Heart right ventricle (tissue), 16 donors: ENCODE measurements at places on chromosomes 2 and 18. TPM values are rescaled to one million over a fixed set of nuclear protein-coding genes. Genes with fewer than 3 reads are reported as not detected.
A peak's percentile ranks its signal among the peaks of the same experiment; 100 is the strongest.

DNA sequence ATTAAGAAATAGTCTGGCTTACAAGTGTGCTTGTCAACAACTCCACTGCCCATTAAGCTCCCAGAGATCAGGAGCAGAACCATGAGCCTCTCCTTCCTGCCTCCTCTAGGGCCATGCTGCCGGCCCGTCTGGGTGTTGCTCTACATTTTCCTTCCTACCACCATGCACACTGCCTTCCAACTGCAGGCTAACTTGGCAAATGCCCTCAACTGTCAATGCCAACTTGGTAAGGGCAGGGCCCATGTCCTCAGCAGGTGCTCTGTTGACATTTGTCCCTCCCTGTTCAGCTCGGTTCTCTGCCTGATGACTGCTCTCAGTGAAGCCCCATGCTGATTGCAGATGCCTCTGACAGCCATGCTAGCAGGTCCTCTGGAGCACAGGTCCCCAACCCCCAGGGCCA is 345.2 kb downstream of the ALK start:
- DNase-seq, result no peak

- no peak for DNase-seq
Measured at GRCh38 chr2:240258685-240259084, 118.2 kb upstream of the OTOS start.

DNA sequence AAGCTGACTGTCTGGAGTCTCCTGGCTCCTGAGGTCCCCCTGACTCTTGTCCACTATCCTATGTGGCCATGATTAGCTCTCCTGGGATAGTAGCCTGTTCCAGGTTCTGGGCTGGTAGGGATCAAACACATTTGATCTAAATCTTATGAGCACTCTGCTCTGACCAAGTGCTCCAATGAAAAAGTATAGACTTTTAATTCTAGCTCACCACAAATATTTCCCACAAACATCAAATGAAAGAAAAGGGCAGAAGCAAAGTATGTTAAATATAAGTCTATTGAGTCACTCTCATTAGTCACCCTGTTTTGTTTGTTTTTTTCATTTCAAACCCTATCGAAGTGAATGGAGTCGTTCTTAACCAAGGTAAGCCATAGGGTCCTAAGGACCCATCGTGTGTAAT is 39.7 kb upstream of the NEDD4L start:
- DNase-seq, result no peak

DNA sequence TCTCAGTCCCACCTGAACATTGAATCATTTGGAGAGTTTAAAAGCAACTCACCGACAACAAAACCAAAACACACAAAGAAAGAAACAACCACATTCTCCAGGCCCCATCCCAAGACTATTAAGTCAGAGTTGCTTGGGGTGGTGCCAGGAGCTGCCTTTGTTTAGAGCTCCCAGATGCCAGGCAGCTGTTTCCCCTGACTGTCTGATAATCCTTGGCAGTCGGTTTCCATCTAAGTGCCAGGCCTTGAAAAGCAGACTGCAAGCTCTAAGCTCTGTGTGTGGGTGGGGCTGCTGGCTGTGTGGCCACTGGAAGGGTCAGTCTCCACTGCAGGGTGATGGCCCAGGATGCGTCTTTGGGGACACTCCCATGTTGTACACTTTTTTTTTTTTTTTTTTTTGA is 255.3 kb upstream of the AGAP1 start:
- DNase-seq, result peak; percentile 55

DNA sequence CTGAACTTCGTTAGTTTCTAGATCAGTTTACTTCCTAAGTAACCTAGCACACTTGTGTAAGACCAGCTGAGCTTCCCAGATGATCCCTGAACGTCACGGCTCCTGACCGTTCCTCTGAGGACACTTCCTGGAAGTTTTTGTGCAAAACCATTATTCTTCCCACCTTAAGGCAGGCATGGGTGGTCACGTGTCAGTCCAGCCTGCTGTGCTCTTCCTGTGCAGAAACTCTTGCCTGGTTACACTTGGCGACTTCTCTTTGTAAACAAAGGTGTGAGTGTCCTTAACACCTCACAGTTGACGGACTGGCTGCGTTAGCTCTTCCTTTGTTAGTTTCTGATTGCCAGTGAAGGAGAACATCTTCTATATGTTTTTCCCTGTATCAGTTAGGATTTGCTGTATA is 118.3 kb downstream of the SH3RF3 start:
- DNase-seq, result no peak

GRCh38 chr2:173759959-173760358 is 205.2 kb downstream of the SP3 start:
- no peak for DNase-seq

GRCh38 chr18:703213-703967 is 9.0 kb downstream of the ENOSF1 start:
- DNase-seq, result no peak

- DNase-seq, result peak; percentile 37
Measured at GRCh38 chr18:62566199-62566598, 43.4 kb downstream of the ZCCHC2 start.

DNA sequence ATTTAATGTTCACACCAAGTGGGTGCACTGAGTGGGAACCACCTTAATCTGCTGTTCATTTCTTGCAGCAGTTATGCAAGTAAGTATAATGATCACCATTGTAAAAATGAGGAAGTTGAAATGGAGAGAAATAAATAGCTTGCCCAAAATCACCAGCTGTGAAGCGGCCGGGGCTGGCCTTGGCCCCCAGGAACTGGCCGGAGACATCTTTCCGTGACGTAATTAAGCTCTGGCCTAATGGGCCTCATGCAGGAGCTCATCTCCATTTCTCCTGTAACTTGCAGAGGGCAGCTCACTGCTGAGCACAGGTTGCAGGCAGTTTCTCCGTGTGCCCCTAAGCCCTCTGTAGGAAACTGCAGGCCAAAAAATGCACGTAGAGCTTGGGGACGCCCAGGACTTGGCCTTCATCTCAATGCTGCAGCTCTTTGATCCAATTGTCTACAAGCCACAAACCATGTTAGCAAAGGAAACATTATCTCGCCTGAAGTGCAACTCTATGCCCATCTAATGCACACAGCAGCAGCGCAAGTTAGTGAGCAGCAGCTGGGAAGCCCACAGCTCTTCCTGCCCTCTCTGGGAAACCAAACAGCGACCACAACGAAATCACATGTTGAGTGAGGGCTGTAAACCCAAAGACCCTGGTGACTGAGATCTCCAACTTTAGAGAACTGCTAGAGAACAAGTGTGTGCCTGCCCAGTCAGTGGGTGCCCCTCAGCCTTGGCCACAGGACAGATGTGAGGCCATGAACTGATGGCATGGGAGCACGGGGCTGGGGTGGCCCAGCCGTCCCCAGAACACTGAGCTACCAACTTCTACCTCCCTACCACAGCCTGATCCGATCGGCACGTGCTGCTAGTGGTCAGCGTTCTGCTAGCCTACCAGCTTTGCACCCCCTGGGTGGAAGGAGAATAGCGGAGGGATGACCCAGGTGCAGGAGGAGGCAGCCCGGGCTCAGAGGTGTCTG is 28.8 kb downstream of the APCDD1 start:
- peak; percentile 50 for DNase-seq

- DNase-seq, result no peak
Measured at GRCh38 chr2:31888550-31888949, 122.3 kb downstream of the MEMO1 start.

DNA sequence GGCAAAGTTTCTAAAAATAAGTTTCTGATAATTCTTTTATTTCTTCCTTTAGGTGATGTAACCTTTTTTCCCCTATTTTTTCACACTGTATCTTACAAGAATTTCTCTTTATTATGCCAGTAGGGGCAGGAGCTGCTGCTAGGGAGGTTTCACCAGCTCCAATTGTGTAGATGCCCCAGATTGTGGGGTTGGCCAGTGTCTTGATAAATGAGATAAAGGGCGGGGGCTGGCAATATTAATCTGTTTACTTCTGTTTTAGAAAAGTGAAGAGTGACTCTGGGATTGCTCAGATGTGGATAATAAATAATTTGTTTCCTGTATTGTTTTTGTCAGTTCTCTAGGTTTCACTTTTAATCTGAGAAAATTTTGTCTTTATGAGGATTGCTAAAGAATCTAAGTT is 190.4 kb downstream of the MC4R start:
- DNase-seq, result no peak

- no peak for DNase-seq
Measured at GRCh38 chr18:77815666-77816338, 566.2 kb downstream of the GALR1 start.

- DNase-seq, result no peak
Measured at GRCh38 chr2:101717071-101717845, 19.8 kb downstream of the MAP4K4 start.

DNA sequence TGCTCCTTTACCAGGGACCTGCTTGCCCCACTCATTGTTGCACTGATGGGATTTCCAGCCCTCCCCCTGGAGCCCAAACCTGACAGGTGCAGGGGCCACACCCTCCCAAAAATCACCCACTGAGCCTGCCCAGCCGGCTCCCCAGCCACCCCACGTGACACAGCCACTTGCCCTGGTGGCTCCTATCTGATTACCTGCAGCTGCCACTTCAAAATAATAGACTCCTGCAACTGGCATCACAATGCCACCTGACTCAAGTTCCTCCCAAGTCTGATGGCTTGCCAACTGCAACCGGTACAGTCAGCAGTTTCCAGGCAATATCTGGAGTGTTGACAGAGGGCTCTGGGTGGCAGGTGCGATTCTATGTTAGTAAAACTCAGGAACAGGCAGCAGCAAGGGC is 66.2 kb downstream of the CRACDL start:
- no peak for DNase-seq

GRCh38 chr2:191942739-191943103 is 95.8 kb upstream of the CAVIN2 start:
- DNase-seq, result no peak

- peak; percentile 56 for DNase-seq
Measured at GRCh38 chr2:175207741-175208438, 26.4 kb upstream of the ATP5MC3 start.

GRCh38 chr2:236555481-236555880 is 14.1 kb upstream of the ACKR3 start:
- no peak for DNase-seq

- no peak for DNase-seq
Measured at GRCh38 chr2:179443180-179443579, 178.5 kb upstream of the SESTD1 start.

GRCh38 chr2:128788636-128789220 is 470.1 kb upstream of the HS6ST1 start:
- no peak for DNase-seq

DNA sequence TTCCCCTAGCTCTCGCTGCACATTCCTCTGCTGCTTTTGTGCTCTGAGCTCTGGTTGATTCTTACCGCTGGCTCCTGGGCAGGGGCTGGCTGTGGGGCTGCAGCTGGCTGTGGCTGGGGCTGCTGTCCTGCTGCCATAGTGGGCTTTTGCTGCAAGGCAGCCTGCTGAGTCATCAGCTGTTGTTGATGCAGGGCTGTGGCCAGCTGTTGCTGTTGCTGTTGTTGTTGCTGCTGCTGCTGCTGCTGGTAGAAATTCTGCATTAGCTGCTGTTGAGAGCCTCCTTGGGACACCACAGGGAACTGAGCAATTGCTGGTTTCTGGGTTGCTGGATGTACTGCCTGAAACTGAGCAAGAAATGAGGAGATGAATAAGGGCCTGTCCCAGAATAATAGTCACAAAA is 77.2 kb upstream of the NFU1 start:
- DNase-seq, result peak; percentile 29

DNA sequence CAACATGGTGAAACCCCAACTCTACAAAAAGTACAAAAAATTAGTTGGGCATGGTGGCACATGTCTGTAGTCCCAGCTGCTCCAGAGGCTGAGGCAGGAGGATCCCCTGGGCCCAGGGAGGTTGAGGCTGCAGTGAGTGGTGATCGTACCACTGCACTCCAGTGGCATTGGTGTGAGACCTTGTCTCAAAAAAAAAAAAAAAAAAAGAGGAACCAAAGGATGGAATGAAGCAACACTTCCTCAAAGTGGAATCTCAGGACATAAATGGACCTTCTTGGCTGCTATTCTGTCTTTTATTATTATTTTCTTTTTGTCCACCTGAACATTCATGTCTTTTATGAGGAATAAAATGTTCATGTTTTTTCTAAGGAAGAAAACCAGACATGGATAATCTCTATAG is 13.7 kb downstream of the GEMIN6 start:
- DNase-seq, result no peak

- no peak for DNase-seq
Measured at GRCh38 chr2:165746501-165746900, 47.5 kb downstream of the GALNT3 start.

DNA sequence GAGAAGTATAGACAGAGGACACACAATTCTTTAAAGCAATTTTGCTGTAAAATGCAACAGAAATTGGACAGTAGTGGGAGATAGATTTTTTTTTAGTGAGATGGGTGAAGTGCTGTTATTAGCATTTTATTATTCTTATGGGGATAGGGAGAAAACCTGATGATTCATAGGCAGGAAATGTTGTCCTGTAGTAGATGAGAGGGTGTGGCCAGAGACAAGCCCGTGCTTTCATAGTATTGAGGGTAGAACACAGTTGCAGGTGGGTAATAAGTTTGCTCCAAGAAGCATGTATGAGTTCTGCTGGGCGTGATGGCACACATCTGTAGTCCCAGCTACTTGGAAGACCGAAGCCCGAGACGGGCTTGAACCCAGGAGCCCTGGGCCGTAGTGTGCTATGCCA is 128.3 kb upstream of the ARHGAP28 start:
- DNase-seq, result no peak

DNA sequence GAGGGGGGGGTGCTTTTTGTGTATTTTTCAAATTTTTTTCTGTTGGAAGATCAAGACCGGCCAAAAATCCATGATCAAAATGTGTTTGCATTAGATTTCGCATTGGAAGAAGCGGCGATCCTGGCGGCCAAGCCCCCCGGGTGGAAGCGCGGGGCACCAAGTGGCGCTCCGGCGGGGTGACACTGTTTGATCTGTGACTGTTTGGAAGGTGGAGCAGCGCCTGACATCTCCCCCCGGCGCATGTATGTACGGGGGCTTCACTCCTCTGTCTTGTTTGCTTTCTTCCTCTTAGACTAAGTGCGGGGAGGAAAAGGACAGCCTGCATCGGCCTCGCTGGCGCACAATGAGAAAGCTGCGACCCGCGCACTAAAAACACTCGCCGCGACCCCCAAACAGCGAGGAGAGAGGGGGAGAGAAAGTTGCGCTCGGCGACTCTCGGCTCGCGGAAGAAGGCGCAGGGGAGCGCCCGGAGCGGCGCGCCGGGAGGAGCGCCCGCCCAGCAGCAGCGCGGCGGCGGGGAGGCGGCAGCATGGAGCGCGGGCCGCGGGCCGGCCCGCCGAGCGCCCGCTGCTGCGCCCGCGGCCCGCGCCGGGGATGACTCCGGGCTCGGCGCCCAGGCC is 515 bp downstream of the TSHZ1 start:
- no peak for DNase-seq

Gene MEP1B
- total RNA-seq, result not detected

Gene CNRIP1
- total RNA-seq, result 5.6 TPM

Gene SERPINB4
- total RNA-seq, result not detected

Gene FAM124B
- 0.86 TPM for total RNA-seq

Gene CROCC2
- total RNA-seq, result not detected

Gene SLC9A2
- 0.19 TPM for total RNA-seq

Gene DAW1
- 0.14 TPM for total RNA-seq

Gene CYP27A1
- total RNA-seq, result 10.4 TPM

Gene NDUFB3
- 502 TPM for total RNA-seq

Gene SERPINB11
- not detected for total RNA-seq

Gene MAP3K19
- total RNA-seq, result not detected

Gene TXNL4A
- 95.7 TPM for total RNA-seq

Gene CLEC4F
- 0.16 TPM for total RNA-seq

Gene MALL
- 9.8 TPM for total RNA-seq

Gene SLC16A14
- 3.5 TPM for total RNA-seq
